ENCODE measurements at places on chromosomes 1 and 21.

- DNase-seq = no peak
Observed at GRCh38 chr1:240562111-240562590, 49.8 kb downstream of the GREM2 start.

- DNase-seq = no peak
Observed at GRCh38 chr1:110798691-110799256, 74.2 kb upstream of the CD53 start.

GRCh38 chr1:47508702-47509431, 71.0 kb downstream of the FOXD2 start:
- DNase-seq = no peak

GRCh38 chr1:229230140-229230892, 40.6 kb upstream of the RAB4A start:
- DNase-seq = no peak

GRCh38 chr1:25647863-25648262, 31.3 kb downstream of the MAN1C1 start:
- DNase-seq = no peak

Data from CD4-positive, alpha-beta T cell treated with Interferon gamma for 1 hour (primary cell).